ENCODE measurements at places on chromosomes 5 and 9. TPM values are rescaled to one million over a fixed set of nuclear protein-coding genes. Genes with fewer than 3 reads are reported as not detected.

- ATAC-seq: no peak
Measured at GRCh38 chr5:119174578-119175163, 103.8 kb downstream of the DMXL1 start.

DNA sequence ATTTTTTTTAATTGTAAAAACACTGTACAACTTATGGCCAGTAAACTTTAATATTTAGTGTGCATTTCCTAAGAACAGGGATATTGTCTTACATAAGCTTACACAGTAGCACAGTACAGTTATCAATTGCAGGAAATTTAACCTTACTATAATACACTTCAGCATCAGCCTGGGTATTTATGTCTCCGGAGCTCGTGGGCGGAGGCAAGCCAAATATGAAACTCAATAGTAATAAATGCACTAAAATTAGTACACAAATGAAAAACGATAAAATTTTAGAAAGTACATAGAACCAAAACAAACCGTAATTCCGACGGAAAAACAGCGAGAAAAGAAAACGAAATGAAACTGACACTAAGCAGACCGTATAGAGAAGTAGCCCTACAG, 91.2 kb downstream of the ANXA2R start:
- no peak for ATAC-seq

PIP5KL1 gene
- 3.3 TPM for total RNA-seq

DNA sequence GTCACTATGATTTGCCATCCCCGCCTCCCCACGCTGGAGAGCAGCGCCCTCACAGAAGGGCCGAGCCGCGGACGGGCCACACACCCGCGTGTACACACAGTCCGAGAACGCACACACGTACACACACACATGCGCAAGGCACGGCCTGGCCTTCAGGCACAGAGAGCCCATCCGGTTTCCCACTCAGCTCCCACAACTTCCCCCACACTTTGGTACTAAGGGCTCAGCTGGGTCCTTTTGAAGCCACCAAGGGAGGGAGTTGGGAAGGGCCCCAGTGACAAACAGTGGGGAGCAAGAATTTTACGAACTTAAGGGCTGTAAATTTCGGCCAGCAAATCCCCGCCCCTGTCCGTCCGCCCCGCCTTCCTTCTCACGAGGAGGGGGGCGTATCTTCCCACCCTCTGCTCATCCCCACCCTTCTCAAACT, 133.3 kb upstream of the HAND1 start:
- peak; percentile 30 for ATAC-seq

GRCh38 chr9:73166468-73166867, 14.8 kb downstream of the ANXA1 start:
- no peak for ATAC-seq
